ENCODE measurements at places on chromosomes 3 and 15.
A peak's percentile ranks its signal among the peaks of the same experiment; 100 is the strongest.

DNA sequence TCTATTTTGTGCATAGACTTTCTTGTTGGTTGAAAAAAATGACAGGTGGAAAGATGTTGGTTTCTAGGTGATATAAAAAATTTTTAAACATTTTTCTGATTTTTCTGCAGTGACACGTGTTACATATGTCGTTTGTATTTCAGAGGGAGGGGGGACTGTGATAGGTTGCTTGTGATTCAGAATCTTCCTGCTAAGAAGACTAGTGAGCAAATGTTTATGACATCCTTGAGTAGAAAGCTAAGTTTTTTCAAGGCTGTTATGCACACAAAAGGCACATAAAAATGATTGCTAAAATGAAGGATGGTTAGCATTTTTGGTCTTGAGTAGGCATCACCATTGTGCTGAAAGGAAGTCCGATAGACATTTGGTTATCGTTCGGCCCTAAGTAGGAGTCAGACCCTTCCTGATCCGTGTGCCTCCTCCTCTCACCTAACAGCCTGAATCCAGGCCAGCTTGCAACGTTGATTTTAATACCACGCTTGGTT is 1.5 kb downstream of the ZNF639 start:
- peak; percentile 55 for DNase-seq

- DNase-seq = no peak
Measured at GRCh38 chr15:38377636-38378035, 76.3 kb upstream of the FAM98B start.

GRCh38 chr3:68987322-68987721 is 26.2 kb downstream of the EOGT start:
- DNase-seq = no peak

DNA sequence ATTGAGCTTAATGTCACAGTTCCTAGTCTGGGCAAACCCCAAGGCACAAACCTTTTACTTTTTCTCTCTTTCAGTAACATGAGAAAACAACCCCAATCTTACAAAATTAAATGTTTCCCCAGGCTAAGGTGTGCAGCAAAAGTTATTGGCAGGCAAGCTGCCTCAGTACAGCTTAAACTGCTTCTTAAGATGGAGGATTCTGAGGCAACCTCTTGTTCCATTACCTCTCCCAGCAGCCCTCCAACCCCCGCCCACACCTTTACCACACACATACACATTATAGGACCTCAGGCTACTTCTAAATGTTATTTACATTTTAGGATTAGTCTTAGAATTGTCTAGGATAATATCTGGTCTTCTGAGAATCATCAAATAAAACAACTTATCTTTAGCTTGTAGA is 22.3 kb upstream of the CBLB start:
- no peak for DNase-seq

DNA sequence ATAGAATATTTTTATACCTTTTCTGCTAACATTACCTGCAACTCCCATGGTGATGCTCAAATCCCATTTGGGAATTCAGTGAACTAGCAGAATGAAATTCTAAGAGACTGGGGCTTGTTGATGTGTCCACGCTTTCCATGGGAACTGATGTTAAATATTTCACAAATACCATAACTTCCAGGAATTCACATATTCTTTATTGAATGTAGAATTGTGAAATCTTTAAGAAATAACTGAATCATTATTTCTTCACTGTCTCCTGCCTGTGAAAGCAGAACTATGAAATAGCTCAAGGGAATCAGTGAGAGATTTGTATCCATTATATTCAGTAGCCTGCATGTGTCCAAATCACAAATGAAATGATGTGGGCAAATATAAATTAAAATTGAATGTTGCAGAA is 130.8 kb downstream of the SERPINI1 start:
- no peak for DNase-seq

GRCh38 chr3:83096-83495 is 113.5 kb upstream of the CHL1 start:
- no peak for DNase-seq

- no peak for DNase-seq
Measured at GRCh38 chr3:188671971-188672370, 499.8 kb upstream of the TPRG1 start.

DNA sequence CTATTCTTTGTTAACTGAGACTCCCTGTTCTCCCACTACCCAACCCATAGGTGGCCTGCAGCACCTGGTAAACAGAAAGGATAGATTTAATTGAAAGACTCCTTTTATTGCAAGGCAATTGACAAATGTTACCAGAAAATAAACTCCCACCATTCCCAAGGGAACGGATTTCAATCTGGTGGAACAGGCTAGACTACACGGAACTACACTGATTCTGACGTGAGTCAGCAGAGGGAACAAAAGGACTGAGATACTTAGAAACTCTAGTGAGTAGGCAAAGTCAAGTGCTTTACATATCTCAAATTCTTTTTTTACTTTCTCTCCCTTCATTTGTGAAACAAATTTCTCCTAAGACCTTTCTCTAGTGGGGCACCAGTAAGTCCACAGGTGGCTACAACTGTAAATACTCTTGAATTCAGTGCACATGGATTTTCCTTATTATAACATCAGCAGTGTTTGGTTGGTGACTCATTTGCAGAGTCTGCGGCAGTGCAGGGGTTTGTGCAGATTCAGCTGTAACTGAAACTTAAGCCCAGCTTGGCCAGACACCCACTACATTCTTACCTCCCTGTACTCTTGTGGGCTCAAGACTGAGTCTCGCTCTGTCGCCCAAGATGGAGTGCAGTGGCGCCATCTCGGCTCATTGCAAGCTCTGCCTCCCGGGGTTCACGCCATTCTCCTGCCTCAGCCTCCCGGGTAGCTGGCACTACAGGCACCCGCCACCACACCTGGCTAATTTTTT is 34.3 kb upstream of the PLSCR2 start:
- no peak for DNase-seq

DNA sequence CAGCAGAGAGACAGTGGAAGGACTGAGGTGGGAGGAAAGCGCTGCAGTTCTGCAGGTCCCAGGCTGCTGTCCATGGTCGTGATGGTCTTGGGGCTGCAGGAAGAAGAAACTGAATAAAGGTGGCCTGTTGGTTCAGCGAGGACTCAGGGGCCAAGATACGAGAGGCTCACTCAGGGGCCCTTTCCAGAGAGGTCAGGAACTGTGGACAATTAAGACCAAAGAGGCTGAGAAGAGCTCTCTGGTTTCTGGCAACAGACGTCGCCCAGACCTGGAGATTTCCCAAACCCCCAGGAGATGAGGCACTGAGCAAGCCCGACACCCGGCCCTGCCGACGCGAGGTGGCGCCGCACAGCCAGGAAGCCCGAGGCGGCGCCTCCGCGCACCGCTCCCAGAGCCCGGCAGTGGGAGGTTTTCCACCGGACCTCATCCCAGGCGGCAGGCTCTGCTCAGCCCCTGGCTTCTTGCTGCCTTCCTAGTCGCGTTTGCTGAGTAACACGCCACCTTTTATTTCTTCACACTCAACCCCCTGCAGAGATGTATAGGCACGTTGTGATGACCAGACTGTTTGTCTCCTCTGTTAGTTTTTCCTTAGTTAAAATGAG is 56.4 kb upstream of the ARRDC4 start:
- peak; percentile 46 for DNase-seq

- DNase-seq = no peak
Measured at GRCh38 chr3:117105686-117106085, 396.1 kb downstream of the TUSC7 start.

GRCh38 chr15:40755812-40756208 is 756 bp upstream of the RMDN3 start:
- DNase-seq = peak; percentile 74

- no peak for DNase-seq
Measured at GRCh38 chr15:41860049-41860828, 21.6 kb downstream of the PLA2G4B start.

DNA sequence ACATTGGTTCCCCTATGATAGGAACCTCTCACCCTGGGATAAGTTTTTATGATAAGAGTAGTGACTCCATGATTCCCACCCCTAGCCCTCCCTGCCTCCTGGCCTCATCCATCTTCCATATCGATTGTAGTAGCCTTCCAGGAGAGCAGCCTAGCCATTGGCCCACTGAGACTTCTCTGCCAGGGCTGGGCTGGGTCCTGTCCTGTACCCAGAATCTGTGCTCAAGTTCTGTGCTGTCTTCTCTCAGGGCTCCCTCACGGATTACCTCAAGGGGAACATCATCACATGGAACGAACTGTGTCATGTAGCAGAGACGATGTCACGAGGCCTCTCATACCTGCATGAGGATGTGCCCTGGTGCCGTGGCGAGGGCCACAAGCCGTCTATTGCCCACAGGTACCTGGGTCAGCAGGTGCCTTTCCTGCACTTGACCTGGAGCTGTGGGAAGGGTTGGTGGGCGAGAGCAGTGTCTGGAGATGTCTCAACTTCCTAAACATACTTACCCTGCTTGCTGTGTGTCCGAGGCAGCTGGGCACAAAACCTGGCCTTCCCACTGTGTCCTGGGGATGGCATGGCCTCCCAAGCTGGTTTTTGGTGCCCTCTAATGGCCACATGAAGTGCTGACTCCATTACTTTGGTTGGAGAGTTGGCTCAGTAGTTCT is 16.6 kb upstream of the EXOG start:
- peak; percentile 48 for DNase-seq

DNA sequence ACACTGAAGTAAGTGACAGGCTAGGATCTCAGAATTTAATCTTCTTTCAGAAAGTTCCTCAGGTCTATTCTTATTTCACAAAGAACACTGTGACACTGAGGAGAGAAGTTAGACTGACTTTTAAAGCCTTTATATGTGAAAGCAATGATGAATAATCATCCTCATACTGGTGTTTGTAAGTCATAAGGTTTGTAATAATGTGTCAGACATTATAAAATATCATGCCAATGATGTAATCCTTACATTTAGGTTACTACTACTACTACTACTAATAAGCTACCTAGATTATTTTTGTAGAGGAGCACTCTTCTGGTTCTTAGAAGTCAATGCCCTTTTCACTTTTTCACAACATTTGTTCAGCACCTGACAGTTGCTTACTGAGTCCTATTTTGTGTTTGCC is 33.4 kb downstream of the FANCD2OS start:
- no peak for DNase-seq

GRCh38 chr3:49793486-49794085 is 6.1 kb downstream of the CDHR4 start:
- no peak for DNase-seq

DNA sequence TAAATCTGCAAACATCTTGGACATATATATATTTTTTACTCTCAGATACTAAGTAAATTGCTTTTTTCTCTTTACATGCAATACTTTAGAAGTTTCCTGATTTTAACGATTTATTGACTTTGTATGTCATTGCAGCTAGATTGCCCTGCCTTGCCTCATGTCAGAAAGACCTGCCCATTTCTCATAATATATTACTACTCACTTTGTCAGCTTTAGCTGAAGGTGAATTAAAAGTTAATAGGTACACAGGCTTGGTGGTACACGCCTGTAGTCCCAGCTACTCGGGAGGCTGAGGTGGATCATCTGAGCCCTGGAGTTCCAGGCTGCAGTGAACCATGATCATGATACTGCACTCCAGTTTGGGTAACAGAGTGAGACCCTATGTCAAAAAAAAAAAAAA is 52.8 kb downstream of the PLS1 start:
- no peak for DNase-seq
